Aorta (tissue), 5 donors: ENCODE measurements at places on chromosomes 13 and 19.

GRCh38 chr13:110531671-110532083, 29.8 kb downstream of the RAB20 start:
- DNase-seq = no peak

DNA sequence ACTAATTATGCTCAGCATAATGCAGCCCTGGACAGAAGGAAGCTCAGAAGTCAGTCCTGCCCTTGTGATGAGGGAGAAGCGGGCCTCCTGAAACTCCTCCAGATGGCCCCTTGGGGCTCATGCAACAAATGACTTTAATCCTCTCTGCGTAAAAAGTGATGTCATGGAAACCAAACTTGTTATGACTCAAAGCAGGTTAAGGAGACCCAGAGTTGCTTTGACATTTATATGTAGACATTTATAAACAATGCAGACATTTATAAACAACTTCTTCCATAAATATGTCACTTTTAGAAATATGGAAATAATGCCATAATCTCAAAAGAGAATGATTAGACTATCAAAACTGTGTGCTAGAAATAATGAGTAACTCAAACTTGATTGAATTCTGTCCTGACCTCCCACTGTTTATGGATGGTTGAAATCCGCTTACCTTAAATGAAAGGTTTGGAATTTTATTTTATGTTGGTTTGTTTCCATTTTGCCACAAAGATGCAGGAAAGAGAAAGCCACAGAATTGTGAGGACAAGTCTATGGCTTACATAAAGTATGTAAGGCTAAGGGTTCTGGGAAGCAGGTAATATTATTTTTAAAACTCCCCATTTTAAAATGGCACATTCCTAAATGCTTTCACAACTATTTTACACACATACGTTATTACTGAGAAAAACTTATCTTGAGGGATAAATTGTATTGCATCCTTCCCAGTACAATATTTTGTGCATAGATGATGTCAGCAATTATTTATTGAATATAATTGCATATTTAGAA, 73.7 kb downstream of the CYSLTR2 start:
- no peak for DNase-seq

DNA sequence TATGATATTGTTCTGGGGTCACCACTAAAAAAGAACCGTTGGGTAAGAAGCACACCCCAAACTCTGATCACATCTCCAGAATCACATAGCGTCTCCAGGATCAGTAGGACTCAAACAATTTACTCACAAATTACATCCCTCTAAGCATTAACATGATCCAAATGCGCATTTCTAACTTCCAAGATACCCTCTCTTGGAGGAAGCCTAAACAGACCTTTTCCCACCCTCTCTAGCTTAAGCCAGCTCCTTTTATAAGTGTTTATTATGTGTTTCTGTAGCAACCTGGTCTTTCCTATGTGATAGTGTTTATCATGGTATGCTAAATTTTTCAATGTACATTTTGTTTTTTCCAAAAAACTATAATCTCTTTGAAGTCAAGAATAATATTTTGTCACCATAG, 1846.5 kb downstream of the OLFM4 start:
- DNase-seq = no peak

GRCh38 chr13:45249662-45250061, 48.8 kb upstream of the KCTD4 start:
- no peak for DNase-seq

DNA sequence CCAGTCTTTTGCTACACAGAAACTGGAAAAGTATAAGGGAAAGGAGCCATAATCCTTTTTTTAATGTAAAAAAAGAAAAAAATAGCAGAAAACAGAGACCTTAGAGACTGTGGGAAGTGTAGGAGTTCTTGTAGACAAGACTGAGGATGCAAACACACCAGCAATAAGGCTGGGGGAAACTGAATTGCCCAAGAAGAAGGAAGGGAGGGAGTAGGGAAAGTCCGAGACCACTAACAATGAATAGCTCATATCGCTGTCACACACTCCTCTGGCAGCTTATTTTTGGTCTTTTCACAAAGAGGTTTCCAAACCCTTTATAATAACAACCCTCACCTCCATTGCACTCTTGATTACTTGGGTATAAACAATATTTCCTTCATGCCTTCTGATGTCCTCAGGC, 952.0 kb downstream of the SLITRK5 start:
- DNase-seq = no peak

- DNase-seq = no peak
These were observed at the start of gene HMG20B for GRCh38 chr19:3572855-3573161. TSS of gene HMG20B (plus strand) at chr19:3572944. CDS start at chr19:3573310, 366 bp downstream.

DNA sequence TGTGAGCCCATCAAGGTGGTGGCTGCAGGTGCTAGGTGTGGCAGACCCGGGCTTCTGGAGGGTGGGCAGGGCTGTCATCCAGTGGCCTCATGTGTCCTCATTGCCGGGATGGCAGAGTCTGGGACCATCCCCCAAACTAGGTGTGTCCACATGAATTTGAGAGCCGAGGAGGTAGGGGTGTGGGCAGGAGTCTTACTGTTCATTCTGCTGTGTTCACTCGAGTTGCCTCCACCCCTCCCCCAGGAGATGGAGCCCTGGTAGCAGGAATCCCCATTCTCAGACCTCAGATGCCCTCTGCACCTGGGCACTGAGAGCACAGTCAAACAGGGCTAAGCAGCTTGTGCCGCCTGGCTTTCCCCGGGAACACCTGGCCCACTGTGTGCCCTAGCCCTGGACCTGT, 22.4 kb downstream of the NAXD start:
- no peak for DNase-seq

DNA sequence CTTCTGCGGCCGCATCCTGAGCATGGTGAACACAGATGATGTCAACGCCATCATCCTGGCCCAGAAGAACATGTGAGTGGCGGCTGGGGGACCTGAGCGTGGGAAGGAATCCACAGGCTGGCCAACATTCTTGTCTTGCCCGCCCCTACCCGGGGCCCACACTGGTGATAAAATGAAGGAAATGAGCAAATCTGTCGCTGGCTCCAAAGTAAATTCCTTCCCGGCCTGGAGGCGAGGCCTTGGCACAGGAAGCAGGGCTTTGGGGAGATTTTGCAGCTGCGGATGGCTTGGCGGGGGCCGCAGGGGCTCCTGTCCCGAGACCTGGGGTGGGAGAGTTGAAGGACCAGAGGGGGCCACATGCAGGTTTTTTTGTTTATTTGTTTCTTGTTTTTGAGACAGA, 4.4 kb downstream of the KXD1 start:
- peak; percentile 87 for DNase-seq

DNA sequence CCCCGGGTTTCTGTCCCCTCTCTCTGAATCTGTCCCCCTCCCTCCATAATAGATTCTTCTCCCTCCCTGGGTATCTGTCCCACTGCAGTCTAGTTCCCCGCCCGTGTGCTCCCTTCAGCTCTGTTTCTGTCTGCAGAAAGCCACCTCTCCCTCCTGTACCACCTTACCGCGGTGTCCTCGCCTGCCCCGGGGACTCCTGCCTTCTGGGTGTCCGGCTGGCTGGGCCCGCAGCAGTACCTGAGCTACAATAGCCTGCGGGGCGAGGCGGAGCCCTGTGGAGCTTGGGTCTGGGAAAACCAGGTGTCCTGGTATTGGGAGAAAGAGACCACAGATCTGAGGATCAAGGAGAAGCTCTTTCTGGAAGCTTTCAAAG, 1.3 kb downstream of the FCGRT start:
- no peak for DNase-seq

GRCh38 chr13:34883396-34883795, 58.7 kb upstream of the NBEA start:
- no peak for DNase-seq

DNA sequence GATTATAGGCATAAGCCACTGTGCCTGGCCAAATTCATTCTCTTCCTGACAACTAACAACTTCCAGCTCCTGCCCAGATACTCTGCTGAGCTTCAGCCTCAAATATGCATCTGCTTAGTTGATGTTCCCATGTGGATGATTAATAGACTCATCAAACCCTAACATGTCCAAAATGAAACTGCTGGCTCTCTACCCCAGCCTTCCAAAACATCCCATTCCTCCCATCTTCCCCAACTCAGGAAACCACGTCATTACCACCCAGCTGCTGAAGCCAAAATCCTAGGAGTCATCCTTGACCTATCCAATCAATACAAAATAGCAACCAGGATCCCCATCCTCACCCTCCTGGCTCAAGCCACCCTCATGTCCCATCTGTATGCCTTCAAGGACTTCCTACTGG, 20.9 kb downstream of the POU2F2 start:
- no peak for DNase-seq

DNA sequence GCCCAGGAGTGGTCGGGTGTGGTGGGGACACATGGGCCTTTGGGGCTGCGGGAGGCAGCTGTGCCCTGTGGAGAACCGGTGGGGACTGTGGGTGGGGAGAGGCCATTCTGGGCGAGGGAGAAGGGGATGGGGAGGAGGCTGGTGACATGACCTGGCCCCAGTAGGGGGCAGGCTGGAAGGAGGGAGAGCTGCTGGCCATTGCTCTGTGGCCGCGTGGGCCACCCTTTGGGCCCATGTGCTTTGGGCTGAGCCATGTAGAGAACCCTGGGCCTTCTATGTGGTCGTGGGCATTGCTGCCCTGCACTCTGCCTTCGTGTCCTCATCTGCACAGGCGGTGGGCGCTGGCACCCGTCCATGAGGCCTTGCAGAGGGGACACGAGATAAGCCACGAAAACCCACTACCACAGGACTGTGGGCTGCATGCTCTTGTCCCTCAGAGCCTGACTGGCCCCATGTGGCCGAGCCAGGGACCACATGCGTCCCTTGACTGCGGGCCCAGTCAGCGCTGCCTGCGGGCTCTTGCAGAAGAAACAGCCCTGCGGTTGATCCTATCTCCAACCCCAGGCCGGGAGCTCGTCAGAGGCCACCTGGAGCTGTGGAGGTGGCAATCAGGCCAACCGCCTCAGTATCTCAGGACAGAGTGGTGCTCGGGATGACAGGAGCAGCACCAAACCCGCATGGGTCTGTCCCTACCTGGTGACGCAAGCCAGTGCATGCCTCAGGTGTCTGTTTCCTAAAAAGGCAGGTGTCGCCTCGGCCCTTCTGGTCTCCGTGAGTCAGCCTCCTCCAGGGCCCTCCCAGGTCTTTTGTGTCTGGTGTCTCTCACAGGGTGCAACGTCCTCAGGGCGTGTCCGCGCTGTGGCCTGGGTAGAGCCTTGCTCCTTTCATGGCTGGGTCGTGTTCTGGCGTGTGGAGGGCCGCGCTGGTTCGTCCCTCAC, 14.3 kb downstream of the FZR1 start:
- DNase-seq = no peak

DNA sequence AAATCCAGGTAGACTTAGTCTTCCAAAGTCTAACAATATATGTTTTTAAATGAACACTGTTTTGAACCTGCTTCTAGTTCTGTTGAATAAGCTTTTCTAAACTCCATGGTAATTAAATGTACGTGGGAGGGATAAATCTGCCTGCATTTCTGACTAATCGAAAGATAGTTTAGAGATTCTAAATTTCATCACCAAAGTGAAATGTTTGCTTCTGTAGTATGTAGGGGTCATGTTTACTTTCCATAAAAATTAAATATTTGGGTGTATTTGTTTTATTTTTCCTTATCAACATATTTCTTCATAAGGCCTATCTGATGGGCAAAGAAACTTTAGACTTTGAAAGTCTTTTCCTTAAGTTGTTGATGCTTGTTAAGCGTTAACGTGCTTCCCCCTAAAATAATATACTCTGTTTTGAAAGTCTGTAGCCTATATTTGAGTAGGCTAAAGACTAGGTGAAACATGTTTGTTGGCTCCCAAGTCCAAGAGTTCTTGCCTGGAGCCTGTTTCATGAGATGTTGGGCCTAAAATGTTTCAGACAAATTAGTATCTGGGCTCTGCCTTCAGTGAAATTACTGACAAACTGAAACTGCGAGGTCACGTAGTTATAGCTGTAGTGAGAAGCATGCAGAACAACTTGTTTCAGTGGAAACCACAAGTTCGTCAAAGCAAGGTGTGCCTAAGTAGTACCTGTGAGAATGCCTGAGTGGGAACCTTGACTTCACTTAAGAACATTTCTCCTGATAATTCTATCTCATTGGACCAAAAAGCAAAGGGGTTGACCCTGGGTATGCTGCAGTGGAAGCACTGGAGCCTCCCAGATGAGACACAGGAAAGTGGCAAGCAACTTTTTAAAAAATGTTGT, 126.2 kb downstream of the LMO7 start:
- DNase-seq = no peak

- DNase-seq = no peak
These were observed 6.8 kb downstream of the PTPRS start for GRCh38 chr19:5333581-5334365.

GRCh38 chr13:113544071-113544891, 40.3 kb upstream of the TFDP1 start:
- DNase-seq = peak; percentile 70

- DNase-seq = no peak
These were observed 128.1 kb downstream of the EFNB2 start for GRCh38 chr13:106407338-106407737.

GRCh38 chr13:52459668-52460067, 4.4 kb downstream of the CKAP2 start:
- DNase-seq = no peak

- no peak for DNase-seq
These were observed 228.3 kb downstream of the TUBA3C start for GRCh38 chr13:18953139-18953930.

- DNase-seq = no peak
These were observed 2.2 kb upstream of the MYADM start for GRCh38 chr19:53865523-53865917.

GRCh38 chr19:13120817-13121216, 2.8 kb downstream of the NACC1 start:
- DNase-seq = no peak

DNA sequence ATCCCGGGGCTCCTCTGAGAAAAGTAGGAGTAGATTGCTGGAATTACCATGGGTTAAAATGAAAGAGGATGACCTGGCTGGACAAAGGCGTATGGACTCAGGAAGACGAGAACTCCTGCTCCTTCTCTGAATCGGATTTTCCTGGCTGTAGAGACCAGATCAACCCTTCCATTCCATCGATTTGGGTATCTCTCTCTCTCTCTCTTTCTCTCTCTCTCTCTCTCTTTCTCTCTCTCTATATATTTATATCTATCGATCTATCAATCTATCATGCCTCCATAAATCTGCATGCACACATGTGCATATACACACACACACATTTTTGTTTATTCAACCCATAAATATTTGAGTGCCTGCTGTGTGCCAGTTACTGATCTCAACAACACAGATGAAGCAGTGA, 234.9 kb downstream of the LMO7 start:
- no peak for DNase-seq

DNA sequence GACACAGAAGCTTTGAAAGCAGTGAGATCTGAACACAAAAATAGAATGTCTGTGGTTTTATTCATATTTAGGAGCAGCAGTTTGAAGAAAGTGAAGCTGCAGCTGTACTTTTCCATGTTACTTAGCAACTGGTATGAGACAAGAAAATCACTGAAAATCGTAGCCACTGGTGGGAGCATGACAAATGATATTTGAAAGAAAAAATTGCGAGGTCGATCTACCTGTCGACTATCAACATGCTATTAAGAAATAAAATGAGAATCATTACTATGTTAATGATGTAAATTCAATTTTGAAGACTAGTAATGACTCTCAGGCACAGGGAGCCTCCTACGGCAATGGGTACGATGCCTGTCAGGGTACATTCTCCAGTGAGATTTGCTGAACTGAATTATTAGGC, 436.4 kb downstream of the SLITRK5 start:
- DNase-seq = no peak

- no peak for DNase-seq
These were observed 115.6 kb downstream of the RAB20 start for GRCh38 chr13:110445722-110446574.

- peak; percentile 16 for DNase-seq
These were observed 614.4 kb downstream of the GPC5 start for GRCh38 chr13:92012787-92013186.
